Foreskin keratinocyte (primary cell): ENCODE measurements at places on chromosomes 6 and 20.

DNA sequence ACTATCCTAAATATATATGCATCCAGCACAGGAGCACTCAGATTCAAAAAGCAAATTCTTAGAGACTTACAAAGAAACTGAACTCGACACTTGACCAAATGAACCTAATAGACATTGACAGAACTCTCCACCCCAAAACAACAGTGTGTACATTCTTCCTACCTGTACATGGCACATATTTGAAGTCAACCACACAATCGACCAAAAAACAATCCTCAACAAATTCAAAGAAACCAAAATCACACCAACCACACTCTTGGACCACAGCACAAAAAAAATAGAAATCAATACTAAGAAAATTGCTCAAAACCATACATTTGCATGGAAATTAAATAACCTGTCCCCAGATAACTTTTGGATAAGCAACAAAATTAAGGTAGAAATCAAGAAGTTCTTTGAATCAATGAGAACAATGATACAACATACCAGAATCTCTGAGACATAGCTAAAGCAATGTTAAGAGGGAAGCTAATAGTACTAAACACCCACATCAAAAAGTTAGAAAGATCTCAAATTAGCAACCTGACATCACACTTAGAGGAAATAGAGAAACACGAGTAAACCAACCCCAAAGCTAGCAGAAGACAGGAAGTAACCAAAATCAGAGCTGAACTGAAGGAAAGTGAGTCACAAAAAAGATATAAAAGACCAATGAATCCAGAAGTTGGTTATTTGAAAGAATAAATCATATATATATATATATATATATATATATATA lies 12.5 kb upstream of the TREM1 start:
- no peak for DNase-seq

GRCh38 chr6:87174078-87174579 lies 18.8 kb downstream of the ZNF292 start:
- no peak for DNase-seq

GRCh38 chr20:1696521-1697209 lies 39.1 kb upstream of the SIRPG start:
- no peak for DNase-seq

DNA sequence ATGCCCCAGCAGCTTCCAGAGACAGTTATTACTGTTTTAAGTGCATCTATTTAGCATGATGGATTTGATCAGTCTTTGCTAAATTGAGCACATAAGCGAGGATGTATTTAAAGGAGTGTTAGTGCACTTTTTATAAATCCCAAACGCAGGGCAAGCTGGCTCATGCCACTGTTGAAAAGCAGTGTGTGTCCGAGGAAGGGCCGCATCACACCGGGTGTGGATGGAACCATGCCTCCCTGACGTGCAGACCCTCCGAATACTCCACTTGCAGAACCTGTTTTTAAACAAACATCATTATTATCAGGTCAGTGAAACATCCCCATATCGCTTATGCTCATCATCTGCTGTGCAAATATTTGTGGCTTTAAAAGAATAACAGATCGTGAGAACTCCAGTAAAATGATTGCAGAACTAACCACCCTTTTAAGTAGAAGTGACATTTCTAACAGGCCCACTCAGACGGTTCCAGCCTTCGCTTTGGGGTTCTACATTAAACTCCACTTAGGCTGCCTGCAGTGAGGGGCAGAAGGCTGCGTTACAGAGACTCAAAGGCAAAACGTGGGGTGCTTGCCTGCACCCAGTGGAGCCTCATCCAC lies 190.1 kb downstream of the CDH4 start:
- DNase-seq, result no peak

- peak; percentile 55 for DNase-seq
Measured at GRCh38 chr20:47677635-47678453, 107.4 kb downstream of the SULF2 start.

DNA sequence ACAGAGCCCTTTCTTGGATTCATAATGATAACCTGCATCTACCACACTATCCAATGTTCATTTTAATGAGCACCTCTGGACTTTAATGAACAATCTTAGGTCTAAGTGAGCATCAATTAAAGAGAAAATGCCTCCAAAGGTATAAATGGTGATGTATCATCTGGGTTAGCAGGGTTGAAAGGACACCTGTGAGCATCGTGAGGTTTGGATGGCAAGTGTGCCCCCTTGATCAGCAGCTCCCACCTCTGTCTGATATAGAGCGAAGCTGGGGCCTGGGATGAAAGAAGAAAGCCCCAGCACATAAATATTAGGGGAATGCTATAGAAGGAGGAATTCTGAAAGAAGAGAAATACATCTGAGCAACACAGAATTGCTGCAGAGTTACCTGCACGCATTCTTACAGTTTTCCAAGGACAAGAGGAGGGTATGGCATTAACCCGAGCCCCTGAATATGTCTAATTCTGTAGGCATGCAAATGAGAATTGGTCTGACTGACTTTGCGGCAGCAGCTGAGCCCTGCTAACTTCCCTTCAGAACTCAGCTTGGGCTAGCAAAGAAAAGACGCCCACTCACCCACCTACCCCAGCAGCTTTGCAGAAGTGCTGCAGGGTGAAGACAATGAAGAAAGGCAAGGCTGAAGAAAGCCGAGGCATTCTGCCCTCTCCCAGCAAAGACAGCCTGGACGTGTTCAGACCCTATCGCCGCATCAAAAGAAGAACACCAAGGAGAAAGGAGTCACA lies 136.2 kb downstream of the GMPR start:
- no peak for DNase-seq

- peak; percentile 18 for DNase-seq
Measured at GRCh38 chr20:58309591-58310290, at the start of gene RAB22A. Gene RAB22A, plus strand, starts transcription at chr20:58309715. Its CDS starts 262 bp downstream, at chr20:58309977.

DNA sequence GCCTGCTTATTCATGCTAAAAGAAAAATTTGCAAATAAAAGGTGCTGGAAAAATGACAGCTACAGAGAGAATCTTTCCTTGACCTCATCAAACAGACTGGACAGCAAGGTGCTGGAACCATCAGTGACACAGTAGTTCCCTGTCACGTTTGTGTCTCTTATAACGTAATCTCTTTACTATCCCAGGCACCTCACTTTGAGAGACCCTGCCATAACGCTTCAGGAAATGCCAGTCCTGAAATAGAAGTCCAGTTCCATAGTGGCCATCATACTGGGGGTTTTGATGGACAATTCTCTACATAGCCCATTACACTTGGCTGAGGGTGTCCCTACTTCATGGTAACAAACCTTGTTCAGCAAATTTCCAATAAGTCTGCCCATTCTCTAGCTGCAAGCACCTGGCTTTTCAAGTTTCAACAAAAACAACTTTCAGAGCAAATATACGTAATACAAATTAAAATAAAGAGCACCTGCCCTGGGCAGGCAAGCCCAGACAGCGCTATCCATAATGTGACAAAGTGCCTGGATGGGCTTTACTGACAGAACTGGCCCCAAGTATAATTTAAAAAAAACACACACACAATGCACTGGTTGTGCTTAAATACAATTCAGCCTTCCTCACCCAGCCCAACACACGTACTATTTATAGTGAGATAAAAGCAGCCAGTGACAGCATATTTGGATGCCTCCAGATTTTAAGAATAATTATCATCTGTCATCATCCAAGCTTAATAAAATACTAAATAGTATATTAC lies 38.7 kb downstream of the CNKSR3 start:
- DNase-seq, result no peak

DNA sequence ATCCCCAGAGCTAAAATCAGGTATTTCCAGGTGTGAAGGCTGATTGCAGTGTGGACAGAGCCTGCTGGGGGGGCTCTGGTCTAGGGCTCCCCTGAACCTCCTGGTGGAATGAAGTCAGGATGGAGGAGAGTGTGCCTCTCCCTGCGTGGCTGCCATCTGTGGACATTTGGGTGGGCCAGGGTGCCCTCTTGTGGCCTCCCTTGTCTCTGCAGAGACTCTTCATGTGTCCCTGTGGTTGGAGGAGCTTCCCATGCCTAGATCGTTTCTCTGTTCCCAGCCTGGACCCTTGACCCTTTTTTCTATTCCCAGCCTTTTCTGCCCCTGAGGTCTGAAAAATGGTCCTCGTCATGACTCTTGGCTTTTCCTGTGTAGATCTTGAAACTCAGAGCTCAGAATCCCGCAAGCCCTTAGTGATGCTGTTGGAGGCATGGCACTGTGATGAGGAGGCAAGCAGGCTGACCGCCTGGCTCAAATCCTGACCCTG lies 9.9 kb upstream of the PSMF1 start:
- DNase-seq, result no peak

DNA sequence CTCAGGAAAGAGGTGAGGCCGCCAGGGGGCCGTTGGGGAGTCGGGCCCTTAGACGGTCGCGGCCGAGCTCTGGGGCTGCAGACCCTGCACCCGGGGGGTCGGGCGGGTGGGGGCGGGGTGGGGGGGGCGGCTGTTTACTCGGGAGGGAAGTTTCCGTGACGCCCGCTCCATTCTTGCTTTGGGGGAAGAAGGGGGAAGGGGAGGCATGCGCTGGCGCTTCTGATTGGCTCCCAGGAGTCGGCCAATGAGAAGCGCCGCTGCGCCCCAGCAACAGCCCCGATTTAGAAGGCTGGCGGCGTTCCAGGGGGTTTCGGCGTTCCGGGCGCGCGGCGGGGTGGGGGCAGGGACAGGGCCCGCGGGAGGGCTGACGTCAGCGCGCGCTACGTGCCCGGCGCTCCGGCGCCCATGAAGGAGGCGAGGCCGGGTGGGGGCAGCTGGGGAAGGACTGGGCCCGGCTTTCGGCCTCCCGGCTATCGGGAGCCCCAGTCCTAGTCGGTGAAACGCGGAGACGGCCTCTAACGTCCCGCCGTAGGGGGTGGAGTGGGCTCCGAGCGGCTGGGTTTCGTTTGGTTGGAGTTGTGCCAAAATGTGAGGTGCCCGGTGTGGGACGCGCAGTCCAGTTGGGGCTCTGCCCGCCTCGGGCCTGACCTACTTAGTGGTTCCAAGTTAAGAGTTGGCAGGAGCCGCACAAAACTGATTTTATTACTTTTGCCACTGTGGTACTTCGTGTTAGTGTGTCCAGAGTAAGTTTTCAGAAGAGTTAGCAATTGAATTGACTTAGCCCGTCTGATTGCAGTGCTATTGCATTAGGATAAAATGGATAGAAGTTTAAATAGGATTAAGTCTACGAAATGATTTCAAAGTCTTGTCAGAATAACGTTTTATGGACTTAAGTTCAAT lies 1.1 kb downstream of the PNRC1 start:
- DNase-seq, result peak; percentile 88

DNA sequence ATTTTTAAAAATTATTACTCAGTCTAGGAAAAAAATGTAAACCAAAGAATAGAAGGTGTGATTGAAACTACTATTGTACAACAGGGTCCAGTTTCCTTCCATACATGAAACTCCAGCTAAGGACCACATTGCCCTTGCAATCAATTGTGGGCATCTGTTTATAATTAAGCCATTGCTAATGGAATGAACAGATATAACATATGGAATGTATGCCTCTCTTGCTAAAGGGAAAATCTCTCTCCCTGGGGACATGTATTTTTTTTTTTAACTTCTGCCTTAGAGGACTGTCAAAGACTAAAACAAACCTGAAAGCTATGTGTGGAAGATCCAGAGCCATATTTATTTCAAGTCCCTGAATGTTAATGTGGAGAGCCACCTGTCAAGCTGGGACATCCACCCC lies 336.8 kb upstream of the MANEA start:
- no peak for DNase-seq

- no peak for DNase-seq
Measured at GRCh38 chr20:62845416-62846160, 16.0 kb downstream of the TCFL5 start.

DNA sequence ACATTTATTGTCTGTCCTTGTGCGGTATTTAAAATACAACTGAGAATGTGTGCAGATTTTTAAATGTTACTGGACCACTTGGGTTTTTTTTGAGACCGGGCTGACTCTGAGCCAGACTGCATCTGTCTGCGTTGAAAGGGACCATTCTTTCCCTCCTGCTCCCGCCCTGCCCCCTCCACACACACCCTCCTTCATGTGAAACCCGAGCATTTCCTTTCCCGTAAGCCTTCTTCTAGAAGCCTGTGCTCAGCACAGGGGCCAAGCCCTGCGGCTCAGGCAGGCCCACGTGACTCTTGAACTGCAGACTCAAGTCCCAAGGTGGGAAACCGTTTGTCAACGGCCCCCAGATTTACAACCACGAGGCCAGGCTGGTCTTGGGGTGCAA lies 82.7 kb upstream of the FOXC1 start:
- peak; percentile 5 for DNase-seq

DNA sequence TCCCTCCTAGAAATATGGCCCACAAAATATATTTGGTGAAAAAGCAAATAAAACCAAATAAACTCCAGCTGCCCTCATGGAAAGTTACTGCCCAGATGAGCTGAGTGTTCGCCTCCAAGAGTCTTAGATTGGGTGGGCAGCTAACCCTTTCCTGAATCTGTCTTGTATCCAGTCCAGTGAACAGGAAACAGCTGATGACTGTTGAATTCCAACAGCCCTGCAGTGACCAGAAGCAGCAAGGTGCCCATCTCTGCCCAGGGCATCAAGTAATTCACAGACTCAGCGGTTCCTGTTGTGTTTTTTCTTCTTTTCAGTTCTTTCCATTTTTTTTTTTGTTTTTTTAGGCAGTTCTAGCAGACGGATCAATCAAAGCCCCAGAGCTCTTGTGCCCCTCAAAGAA lies 199.2 kb downstream of the UBE3D start:
- DNase-seq, result no peak

DNA sequence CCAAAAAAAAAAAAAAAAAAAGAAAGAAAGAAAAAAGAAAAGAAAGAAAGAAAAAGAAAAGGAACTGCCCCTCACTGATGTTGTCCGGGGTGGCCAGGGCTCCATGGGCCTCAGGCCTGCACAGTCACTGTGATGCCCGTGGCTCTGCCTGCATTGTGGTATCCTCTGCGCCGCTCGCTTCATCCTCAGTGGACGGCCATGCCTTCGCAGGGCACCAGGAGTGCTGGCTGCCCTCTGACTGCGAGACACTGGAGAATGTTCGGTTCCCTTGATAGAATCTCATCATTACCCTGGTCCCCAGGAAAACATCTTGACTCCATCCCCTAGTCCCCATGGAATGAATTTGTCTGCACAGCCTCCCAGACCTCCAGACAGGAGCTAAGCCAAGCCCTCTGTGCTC lies 61.7 kb downstream of the TMEM242 start:
- DNase-seq, result no peak

DNA sequence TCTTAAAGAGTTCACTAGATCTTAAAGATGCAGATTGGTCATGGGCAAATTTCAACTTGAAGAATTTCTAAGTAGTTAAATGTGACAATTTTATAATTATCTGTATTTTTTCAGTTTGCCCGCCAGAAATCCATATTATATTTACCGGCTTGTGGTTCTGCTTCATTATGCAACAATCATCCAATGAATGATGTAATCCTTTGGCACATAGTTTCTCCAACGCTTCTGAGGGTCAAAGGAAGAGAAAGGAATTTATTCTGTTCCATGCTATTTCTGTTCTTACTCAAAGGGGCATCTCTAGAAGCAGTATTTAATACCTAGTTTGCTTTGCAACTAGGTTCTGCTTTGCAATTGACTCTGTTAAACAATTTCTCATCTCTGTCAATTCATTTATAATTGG lies 359.3 kb upstream of the PLCB4 start:
- no peak for DNase-seq

GRCh38 chr6:52500238-52501129 lies 76.4 kb downstream of the TRAM2 start:
- DNase-seq, result no peak
